NCI-H146 (cell line): ENCODE measurements at places on chromosomes 13 and 19.

- no peak for DNase-seq
Measured at GRCh38 chr19:17112700-17113099, 37.1 kb downstream of the MYO9B start.

- no peak for DNase-seq
Measured at GRCh38 chr19:43594710-43595604, 977 bp downstream of the IRGQ start.

- no peak for DNase-seq
Measured at GRCh38 chr13:33174931-33175330, 110.6 kb downstream of the STARD13 start.

GRCh38 chr19:33245948-33246708 is 20.5 kb upstream of the SLC7A10 start:
- no peak for DNase-seq

DNA sequence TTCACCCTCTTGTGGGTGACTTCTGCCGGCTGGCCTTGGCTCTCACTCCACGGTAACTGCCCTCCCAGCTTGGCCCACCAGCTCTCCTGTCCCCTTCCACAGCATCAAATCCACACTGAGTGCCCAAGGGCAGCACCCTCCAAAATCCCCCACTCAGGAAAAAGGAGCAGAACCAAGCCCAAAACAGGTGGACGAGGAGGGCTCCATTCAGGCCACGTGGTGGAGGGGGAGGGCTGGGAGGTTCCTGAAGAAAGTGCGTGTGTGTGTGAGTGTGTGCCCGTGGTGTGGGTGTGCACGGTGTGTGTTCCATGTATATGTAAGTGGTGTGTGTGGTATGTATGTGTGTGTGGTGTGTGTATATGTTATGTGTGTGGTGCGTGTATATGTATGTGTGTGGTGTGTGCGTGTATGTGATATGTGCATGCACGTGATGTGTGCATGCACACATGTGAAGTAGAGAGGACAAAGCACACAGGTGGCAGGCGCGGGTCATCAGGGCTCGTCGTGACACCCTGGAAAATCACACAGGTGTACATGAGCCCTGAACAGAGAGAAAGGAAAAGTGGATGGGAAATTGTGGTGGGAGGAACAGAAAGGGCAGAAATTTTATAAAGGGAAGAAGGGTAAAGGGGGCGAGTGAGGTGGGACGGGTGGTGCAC is 76.9 kb downstream of the COL4A1 start:
- DNase-seq = no peak

DNA sequence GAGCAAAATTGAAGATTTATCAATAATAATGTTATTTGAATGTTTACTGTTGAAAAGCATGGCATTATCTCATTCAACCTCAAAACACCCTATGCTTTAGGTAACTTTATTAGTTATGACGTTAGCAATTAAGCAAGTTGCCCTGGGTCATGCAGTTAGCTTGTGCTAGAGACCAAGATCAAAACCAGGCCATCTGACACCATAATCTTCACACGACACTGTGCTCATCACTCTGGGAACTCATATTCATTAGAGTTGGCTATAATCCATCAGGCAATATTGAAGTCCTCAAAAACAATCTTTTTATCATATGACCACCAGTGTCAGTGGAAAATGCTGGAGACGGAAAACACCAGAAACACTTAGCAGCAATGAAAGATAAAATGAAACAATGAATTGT is 253.5 kb downstream of the PCDH20 start:
- DNase-seq = no peak

GRCh38 chr13:58865286-58865685 is 1233.7 kb downstream of the PCDH17 start:
- no peak for DNase-seq

DNA sequence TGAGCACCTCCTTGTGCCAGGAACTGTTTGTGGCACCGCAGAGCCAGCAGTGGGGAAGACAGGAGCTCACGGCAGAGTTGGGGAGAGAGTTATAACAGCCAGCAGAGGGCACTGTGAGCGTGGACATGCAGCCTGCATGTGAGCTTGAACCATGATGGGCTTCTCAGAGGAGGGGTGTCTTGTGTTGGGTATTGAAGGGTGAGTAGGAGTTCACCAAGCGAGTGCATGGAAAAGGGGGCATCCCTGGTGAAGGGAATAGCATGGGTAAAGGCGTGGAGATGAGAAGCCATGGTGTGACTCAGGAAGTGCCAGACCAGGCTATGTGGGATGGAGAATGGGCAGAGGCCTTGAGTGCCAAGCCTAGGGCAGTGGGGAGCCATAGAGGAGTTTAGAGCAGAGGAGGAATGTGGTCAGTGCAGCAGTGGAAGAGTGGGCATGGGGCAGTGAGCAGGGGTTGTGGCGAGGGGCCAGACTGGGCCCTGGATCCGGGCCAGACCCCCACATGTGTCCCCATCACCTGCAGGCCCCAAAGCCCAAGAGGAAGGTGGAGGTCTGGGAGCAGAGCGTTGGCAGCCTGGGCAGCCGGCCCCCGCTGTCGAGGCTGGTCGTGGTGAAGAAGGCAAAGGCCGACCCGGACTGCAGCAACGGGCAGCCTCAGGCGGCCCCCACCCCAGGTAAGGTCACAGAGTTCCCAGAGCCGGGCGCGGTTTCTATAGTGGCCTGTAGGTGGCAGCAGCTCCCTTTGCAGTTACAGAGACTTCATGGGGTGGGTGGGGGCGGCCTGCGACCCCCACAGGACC is 11.8 kb upstream of the SHD start:
- peak; percentile 9 for DNase-seq

DNA sequence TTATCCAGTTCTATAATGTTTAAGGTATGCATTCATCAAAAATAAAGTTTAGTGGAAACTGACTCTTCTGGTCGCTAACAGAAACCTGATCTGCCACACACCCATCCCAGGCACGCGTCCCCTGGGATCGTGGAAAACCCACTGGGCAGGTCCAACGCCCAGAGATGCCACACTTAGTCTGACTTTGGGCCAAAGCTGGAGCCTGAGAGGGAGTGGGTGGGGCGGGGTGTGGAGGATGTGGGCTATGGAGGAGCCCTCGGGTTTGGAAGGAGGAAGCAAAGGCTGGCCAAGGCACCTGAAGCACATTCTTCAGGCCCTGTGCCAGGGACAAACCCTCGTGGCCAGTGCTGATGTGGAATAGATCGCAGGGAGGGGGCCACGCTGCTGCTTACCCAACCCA is 2.5 kb downstream of the IGFL1 start:
- no peak for DNase-seq

DNA sequence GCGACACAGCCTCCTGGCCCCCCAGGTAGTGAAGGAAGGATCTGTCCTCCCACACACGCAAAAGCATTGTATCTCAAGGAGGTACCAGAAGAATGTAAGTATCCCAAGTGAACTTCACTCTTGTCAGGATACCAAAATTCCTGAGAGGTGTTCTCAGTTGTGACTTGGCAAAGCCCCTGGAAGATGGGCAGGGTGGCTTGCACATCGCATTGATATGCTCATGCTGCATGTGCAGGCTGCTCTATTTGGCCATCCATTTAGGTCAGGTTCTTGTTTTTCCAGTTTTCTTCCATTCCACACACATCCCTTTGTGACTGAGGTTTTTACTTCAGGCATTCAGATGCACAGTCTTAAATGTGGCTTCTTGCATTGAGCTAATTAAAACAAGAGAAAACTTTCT is 382.8 kb downstream of the FOXO1 start:
- no peak for DNase-seq

DNA sequence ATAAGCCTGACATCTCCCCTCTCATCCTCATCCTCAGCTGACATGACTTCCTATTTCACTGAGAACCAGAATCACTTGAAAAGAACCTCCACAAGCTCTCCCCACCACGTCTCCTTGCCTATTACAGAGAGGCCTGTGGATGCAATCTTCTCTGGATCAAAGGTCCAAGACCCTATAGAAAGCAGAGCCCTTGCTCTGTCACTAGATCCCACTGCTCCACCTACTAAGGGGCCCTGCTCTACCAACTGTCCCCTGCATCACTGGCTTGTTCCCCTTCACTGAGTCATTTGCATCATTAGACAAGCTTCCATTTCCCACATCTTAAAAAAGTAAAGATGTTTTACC is 40.8 kb downstream of the RCBTB2 start:
- no peak for DNase-seq

- no peak for DNase-seq
Measured at GRCh38 chr19:42322305-42322704, 3.1 kb upstream of the MEGF8 start.

DNA sequence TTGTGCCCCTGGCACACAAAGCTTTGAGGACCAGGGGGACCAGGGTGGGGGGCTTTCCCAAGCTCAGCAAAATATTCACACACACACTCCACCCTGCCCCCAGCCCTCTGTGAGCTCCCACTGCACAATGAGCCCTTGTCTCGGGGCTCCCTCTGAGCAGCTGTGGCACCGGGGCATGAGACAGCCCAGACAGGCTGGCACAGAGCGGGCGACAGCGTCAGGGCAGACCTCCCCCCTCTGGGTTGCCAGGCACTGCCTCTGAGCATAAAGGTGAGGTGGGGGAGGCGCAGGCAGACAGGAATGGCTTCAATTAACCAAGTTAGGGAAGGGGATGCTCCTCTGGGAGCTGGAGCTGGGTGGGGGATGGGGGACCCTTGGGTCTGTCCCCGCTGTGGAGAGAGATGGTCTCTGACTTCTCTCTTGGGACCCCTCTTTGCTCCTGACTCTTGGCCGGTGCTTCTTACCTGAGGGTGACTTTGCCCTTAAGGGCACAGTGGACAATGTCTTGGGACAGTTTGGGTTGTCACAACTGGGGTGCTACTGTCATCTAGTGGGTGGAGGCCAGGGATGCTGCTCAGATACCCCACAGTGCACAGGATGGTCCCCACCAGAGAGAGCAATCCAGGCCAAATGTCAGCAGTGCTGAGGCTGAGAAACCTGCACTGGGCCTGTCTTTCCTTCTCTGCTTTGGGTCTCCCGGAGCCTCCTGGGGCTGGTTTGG is 30.3 kb downstream of the LYL1 start:
- DNase-seq = no peak

DNA sequence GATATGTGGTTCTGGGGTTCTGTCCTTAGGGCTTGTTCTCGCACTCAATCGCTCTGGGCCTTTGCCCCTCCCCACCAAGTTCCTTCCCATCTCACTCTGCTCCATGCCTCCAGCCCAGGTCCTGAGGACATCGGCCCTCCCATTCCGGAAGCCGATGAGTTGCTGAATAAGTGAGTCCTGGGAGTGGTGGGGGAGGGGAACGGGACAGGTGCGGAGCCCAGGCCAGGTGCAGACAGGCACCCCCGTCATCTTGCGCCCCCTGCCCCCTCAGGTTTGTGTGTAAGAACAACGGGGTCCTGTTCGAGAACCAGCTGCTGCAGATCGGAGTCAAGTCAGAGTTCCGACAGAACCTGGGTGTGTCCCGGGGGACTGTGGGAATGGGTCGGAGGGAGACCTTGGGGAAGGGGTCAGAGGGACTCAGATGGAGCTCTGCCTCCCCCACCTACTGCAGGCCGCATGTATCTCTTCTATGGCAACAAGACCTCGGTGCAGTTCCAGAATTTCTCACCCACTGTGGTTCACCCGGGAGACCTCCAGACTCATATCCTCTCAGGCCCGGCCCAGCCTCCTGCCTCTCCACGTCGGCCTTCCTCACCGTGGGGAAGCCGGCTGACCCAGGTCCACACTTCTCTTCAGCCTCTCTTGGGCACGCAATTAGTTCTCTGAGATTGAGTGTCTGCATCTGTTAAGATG is 10.1 kb downstream of the FUZ start:
- no peak for DNase-seq

- no peak for DNase-seq
Measured at GRCh38 chr13:28357247-28357825, 137.6 kb downstream of the FLT1 start.

DNA sequence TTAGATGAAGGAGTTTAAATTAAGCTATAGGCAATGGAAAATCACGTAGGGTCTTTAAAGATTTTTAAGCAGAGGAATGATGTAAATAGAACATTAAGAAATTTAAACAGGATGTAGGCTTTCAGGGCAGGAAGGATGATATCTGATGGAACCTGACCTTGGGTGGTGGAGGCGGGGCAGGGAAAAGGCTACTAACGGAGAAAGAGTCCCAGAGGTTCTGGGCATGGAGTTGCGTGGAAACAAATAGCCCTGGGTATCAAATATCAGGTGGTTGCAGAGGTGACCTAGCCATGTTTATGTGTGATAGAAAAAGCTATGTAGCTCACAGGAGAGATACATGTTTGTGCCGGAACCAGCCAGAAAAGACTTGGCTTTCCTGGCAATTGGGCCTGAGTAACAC is 7.8 kb upstream of the CDK8 start:
- peak; percentile 4 for DNase-seq

DNA sequence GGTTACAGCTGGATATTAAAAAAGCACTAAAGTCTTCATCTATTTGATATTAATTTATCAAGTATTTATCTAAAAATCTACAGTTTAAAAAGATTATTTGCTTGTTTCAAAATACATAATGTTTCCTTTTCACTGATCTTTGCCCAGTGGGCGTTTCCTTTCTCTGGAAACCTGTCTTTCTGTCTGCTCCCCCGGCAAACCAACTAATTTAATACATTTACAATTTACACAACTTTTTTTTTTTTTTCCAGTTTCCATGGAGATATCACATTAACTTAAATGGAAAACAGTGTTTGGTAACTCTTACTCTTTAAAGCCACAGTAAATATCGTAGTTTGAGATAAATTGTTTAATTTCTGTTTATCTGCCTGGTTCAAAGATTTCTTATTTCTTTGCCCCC is 5.3 kb downstream of the GPC6 start:
- DNase-seq = peak; percentile 24

- DNase-seq = no peak
Measured at GRCh38 chr19:10681658-10682057, 19.6 kb upstream of the QTRT1 start.

- DNase-seq = no peak
Measured at GRCh38 chr13:49140910-49141611, 79.1 kb upstream of the MLNR start.

GRCh38 chr13:73055813-73056564 is 2.8 kb upstream of the KLF5 start:
- DNase-seq = no peak

GRCh38 chr19:39843919-39844793 is 2.0 kb downstream of the FBL start:
- DNase-seq = peak; percentile 41

- DNase-seq = no peak
Measured at GRCh38 chr19:55457683-55458457, 3.6 kb downstream of the ISOC2 start.

DNA sequence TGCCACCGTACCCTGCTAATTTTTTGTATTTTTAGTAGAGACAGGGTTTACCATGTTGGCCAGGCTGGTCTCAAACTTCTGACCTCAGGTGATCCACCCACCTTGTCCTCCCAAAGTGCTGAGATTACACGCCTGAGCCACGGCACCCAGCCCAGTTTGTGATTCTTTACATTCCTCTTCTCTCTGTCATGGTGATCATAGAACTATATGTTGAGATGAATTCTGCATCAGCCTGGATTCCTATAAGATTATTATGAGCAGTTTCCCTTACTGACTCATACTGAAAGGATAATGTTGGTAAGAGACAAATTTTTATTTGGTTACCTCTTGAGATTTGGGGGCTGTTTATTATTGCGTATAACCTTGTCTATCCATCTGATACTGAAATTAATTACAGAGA is 121.5 kb upstream of the CSNK1A1L start:
- DNase-seq = no peak
